ENCODE measurements at places on chromosomes 1 and 21.

DNA sequence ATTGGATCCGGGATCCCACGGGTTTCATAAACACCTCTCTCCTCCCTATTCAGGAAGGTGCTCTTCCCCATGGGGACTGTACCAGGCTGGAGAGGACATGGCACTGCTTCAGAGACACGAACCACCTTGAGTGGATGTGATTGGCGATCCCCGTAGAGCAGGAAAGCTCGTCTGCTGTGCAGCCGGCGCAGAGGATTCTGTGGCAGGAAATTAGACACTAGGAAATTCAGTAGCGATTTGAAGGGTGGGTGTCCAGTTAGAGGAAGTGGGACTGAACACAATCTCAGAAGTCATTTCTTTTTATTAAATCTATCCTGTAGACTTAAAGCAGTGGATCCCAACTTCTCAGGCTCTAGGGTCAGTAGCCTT lies 767 bp downstream of the PDIK1L start:
- DNase-seq = no peak

DNA sequence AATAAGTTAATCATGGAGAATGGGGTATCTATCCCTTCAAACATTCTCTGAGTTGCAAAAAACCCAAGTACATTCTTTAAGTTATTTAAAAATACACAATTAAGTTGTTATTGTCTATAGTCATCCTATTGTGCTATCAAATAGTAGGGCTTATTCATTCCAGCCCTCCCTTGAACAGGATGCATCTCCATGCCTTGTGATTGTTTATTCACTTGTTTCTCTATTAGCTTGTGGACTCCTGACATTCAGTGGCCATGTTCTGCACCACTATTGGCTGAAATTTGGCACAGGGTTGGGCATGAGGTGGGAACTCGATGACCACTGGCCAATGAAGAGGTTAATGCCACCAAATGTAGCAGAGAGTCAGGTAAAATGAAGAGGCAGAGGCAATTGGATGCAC lies 272.8 kb downstream of the TNR start:
- no peak for DNase-seq

DNA sequence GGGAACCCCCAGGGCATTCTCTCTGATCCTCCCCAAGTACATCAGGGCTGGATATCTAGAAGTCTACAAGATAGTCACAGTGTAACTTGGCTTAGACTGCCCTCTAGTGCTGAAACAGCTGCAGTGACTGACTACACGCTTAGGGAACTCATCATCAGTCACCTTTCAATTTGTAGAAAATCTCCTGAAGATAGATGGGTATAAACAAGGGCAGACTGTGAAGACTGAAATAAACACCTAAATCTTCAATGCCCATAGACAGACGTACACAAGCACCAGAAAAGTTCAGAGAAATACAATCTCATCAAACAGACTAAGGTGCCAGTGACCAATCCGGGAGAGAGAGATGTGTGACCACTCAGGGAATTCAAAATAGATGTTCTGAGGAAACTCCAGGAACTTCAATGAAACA lies 46.6 kb downstream of the PACC1 start:
- DNase-seq = peak; percentile 86

- DNase-seq = no peak
These were observed 191.3 kb upstream of the LMO4 start for GRCh38 chr1:87137342-87137739.

DNA sequence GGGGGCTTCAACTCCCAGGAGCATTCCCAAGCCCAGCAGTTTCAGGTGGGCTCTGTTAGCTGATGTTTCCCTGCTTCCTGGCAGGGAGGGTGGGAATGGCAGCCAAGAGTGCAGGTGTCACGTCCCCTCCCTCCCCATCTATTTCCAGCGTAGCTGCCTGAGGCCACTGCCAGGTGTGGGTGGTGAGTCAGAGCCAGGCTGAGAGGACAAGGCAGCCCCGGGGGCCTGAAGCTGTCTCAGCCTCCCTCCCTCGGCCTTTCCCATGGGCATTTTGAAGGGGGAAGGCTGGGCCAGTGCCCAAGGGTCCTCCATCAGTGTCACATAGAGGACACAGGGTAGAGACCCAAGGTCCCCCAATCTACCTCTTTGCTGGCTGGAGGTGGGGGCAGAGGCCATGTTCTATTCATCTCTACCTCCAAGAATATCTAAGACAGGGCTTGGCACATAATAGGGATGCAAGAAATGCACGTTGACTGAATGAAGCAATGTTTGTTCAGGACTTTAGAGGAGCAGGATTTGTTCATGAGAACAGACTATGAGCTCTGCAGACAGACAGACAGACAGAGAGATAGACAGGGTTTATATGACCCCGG lies 34.4 kb upstream of the ID3 start:
- DNase-seq = no peak

GRCh38 chr21:29091033-29091432 lies 17.6 kb upstream of the CCT8 start:
- peak; percentile 78 for DNase-seq

DNA sequence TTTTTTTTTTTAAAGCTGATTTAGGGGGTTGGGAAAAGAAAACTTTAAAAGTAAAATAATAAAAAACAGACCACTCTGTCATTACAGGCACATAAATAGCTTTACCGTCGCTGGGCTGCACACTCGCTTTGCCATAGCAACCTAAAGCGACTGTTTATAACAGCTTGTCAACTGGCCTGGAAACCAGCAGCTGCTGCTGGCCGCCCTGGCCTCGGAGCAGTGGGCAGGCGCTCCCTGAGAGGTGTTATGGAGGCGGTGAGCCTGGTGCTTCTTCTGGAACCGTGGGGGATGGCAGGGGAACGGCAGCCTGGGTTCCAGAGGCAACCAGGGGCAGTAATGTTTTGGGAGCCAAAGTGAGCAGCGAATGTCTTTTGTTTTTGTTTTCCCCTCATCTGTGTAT lies 45.7 kb downstream of the ATP2B4 start:
- peak; percentile 42 for DNase-seq

- DNase-seq = no peak
These were observed 352.4 kb downstream of the USP25 start for GRCh38 chr21:16082038-16082816.

GRCh38 chr1:4963251-4963650 lies 308.8 kb downstream of the AJAP1 start:
- DNase-seq = no peak

- no peak for DNase-seq
These were observed 143.9 kb upstream of the KLHDC7A start for GRCh38 chr1:18336801-18337200.

- DNase-seq = peak; percentile 70
These were observed 12.1 kb downstream of the EPHA10 start for GRCh38 chr1:37752583-37753471.

DNA sequence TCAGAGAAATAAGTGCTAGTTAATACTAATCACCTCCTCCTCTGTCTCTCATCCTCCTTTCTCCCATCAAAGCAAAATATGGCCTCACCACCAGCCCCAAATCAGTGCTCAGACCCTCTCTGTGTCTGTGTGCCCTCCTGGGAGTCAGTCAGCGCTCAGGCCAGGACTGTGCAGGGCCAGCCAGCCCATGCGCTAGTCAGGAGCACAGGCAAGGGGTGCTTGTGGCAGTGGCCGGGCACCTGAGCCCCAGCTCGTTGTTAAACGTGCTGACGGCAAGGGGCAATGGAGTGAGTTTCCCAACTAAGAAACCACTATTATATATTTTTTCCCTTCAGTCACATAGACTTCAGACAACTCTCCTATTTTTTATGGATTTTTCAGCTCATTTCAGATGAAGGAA lies 19.2 kb upstream of the PGD start:
- DNase-seq = no peak

- DNase-seq = no peak
These were observed 19.8 kb downstream of the PTBP2 start for GRCh38 chr1:96741335-96741734.

DNA sequence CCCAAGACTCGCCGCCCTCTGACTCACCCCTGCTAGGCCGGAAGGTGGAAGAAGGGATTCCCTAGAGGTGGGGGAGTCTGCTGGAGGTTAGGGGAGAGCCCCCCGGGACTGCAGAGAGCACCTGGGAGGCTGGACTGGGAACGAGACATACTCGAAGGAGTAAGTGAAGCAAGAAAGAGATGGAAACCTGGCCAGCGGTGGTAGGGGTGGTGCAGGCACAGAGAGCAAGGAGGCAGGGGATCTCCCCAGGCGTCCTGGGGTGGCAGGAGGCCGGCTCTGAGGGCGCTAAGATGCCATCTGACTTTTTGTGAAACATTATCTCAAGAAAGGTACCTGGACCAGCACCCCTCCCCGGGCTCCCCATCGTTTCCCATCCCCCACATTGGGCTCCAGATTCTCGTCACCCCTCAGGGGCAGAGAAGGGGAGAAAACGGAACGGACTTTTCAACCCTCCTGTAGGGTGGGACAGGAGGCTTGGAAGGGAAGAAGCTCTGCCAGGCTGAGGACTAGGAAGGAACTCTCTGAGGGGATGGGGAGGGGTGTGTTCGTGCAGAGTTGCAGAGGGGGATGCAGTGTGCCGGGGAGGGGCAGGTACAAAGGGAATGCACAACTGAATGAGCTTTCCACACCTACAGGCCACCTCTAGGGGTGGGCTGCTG lies 708 bp downstream of the CHRNB2 start:
- no peak for DNase-seq

GRCh38 chr1:117150316-117150715 lies 28.8 kb upstream of the TRIM45 start:
- DNase-seq = no peak

DNA sequence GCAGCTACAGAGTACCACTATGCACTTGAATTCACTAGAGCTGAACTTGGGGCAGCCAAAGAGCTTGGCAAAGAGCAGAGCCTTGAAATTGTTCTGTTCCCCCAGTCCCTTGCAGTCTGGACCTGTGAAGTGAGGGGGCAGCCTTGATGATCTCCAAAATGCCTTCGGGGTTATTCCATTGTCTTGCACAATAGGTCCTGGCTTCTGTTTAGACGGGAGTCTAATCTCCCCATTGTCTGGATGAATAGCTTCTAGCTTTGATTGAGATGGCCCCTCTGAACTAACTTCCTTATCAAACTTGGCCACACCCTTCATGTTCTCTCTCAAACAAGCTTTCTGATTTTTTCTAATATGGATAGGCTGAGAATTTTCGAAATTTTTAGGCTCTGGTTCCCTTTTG lies 72.6 kb downstream of the PGM1 start:
- DNase-seq = no peak

DNA sequence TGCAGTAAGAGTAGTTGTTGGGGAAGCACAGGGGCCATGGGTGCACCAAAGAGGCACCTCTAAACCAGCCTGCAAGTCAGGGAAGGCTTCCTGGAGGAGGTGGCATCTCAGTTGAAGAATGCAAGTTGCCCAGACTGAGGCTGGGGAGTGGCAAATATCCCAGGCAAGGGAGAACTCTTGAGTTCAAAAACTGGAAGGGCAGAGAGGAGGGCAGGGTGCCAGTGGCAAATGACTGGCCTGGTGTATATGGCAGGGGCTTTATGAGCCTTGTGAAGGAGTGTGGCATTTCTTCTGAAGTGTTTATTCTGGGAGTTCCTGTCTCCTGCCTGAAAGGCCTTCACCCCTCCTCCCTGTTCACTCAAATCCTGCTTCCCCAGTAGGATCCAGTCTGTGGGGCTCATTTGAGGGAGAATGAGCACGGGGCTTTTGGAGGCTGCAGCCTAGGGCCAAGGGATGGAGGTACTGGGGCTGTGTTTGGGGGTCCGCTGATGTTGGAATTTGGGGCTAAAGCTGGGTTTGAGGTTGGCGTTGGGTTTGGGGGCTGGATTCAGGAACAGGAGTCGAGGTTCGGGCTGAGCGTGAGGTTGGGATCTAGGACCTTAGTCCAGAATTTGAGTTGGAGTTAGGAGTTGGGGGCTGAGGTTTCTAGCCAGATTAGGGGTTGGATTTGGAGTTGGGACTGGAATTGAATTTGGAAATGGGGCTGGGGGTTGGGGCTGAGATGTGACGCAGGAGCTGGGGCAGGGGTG lies at the start of gene TMEM125:
TSS of gene TMEM125 (plus strand) at position 357 of the 749 bp plus-strand sequence. CDS start 2,740 bp downstream, outside the sequence.
- DNase-seq = peak; percentile 7

DNA sequence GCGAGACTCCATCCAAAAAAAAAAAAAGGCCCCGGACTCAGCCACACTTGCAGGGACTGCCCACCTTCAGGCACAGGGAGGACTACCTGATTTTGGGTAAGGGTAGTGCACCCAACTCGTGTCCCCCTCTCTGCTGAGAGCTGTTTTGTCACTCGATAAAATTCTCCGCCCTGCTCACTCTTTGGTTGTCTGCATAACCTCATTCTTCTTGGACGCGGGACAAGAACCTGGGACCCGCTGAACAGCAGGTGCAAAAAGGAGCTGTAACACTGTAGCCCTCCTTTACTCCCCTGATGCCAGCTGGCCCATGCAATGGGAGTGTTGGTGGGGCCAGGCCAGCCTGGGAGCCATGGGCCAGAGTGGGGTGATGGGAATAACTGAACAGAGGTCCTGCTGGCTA lies 10.6 kb downstream of the S100B start:
- no peak for DNase-seq

DNA sequence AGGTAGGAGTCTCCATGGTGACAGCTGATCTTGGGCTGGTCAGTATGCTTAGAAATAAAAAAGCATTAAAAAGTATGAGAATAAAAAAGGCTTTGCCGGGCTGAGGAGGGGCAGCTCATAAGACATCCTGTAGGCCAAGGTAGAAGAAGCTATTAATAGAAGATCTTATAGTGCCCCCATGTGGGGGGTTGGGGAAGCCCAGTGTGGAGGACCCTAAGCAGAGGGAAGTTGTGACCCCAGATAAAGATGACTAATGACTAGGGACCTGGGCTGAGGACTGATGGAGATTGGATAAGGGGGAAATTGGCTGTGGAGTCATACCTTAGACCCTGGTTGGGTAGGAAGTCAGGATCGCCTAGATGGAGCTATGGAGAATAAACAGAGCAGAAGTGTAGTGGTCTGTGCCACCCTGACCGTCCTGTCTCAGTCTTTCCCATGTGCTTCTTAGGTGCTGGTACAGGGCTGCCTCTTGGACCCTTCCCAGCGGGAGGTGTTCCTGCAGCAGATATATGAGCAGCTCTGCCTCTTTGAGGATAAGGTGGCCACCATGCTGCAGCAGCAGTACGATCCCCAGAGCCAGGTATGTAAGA lies 25.0 kb downstream of the SZT2 start:
- peak; percentile 63 for DNase-seq

DNA sequence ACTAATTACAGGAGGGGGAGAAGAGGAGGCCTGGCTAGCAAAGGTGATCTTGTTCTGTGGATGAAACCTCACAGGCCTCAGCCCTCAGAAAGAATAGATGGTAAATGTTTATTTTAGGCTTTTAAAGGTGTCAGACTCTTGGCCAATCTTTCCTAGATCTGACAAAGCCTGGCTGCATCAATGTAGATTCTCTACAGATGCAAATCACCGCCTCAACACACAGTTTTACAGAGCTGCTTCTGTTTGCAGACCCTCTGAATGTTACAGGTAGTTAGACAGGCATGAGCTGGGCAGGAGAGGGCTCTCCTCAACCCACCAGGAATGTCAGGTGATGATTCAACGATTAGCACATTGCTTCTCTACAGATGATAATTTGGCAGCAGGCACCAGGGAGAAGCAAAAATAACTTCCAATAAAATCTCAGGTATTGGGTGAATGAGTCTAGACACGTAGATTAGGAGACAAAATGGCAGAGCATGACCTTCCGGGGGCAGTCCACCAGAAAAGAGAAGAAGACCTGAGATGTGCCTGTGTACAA lies 105.4 kb upstream of the VANGL1 start:
- DNase-seq = no peak
